ENCODE measurements at places on chromosomes 2 and 18.

- no peak for DNase-seq
Measured at GRCh38 chr2:107801498-107801897, 25.2 kb upstream of the RGPD4 start.

DNA sequence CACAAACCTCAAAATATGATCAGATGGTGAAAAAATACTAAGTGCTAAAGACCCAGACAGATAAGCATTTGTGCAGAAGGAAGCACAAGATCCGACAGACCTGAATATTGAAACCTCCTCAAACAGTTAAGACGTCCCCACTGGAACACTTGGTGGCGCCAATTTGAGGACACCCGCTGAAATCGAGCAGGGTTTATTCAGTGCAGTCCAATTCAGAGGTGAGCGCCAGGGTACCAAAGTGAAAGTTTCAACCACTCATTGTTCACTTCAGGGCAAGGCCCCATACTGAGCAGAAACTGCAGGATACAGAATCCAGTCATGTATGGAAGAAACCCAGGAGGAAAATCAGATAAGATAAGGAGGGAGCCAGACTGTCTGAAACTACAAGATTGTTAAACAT, 417.6 kb downstream of the LRRTM4 start:
- no peak for DNase-seq

DNA sequence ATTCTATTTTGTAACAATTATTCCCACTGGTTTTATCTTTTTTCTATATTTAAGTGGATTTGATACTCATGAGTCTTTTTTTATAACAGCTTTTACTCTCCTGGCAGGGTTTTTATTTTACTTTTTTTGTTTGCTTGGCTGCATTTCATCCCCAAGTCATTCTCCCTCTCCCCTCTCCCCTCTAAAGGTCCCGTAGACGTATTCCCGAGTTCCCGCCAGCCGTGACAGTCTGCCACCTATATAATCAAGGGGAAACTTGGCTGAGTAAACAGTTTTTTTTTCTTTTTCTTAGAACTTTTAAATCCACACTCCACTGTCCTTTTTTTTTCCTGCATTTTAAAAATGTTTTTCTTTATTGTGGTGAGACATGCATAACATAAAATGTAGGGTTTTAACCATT, 433.1 kb upstream of the HS6ST1 start:
- DNase-seq = no peak

- no peak for DNase-seq
Measured at GRCh38 chr2:8754106-8754776, 72.4 kb downstream of the ID2 start.

DNA sequence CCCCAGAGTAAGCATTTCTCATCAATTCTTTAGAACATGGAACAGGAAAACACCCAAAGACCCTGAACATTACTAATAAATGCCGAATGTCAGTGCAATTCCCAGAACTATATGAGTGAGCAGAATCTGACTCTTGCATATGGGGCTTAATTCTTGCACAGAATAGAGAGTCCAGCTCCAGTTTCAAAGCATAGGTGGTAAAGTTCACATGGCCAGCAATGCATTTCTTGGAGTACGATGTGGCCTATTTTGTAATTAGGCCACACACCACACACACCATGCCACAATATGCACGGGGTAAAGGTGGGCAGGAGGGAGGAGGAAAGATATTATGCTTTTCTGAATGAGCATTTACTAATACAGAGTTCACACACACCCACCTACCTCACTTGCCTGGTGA, 56.5 kb downstream of the PLA2R1 start:
- DNase-seq = no peak

- no peak for DNase-seq
Measured at GRCh38 chr2:26900831-26901321, 52.9 kb downstream of the DPYSL5 start.

DNA sequence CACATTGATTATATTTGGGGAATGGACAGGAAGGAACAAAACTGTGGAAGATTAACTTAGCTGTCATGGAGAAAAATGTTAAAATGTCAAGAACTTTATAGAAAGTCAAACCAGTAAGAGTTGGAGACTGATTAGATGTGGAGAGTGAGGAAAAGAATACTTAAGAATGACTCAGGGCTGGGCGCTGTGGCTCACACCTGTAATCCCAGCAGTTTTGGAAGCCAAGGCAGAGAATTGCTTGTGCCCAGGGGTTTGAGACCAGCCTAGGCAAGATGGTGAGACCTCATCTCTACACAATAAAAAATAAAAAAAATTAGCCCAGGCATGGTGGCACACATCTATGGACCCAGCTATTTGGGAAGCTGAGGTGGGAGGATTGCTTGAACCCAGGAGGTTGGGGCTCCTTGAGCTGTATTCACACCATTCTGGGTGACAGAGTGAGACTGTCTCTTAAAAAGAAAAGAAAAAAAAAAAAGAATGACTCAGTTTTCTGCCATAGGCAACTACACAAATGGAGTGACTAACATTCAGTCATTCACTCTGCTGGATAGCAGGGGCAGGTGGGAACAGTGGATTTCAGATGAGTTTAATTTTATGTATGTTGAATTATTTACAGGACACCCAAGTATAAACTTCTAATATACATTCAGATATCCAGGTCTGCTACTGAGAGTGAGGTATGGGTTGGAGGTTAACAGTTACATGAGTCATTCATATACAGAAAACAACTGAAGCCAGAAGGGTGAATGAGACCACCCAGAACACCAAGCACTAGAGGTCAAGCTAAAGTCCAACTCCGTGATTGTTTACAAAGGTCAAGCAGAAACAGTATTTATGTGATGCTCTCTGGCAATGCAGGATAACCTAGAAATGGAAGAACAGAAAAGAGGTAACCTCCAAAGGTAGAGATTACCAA, 33.9 kb downstream of the ORC2 start:
- DNase-seq = no peak

DNA sequence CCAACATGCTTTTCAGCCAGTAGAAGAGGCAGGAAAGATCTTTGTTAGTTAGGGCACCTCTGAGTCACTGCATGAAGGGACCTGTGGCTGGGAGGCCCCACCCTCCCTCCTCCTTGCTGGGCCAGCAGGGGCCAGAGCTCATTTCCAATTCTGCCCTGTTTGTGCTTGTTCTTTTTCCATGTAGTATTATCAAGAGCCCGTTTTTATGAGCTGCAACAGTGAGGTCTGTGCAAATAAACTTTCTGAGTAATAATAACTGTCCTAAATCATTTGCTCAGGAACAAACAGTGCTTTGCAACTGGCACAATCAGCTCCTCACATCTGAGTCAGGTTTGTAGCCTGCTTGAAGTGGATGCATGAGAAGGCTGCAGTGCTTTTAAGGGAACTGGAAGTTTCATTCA, 128.0 kb downstream of the ARL4C start:
- DNase-seq = peak; percentile 29

DNA sequence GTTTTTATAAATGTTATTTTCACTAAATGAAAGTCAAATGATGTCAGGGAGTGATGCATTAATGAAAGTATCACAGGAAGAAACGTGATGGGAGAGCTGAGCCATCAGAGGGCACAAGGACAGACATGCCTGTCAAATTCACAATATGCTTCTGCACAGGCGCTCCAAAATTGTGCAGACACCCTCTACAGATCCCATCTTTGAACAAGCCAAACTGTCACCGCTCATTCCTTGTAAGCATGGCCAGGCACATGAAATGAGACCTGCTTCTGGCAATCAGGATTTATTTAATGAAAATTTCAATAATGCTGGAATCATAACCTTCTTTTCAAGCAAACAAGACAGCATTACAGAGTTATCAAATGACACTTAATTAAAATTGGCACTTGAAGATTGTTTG, 20.4 kb upstream of the FSHR start:
- no peak for DNase-seq

- DNase-seq = no peak
Measured at GRCh38 chr2:60334610-60335009, 218.8 kb downstream of the BCL11A start.

- no peak for DNase-seq
Measured at GRCh38 chr2:65553504-65554074, 121.2 kb upstream of the SPRED2 start.

- DNase-seq = no peak
Measured at GRCh38 chr2:170118641-170119040, 59.3 kb upstream of the MYO3B start.

DNA sequence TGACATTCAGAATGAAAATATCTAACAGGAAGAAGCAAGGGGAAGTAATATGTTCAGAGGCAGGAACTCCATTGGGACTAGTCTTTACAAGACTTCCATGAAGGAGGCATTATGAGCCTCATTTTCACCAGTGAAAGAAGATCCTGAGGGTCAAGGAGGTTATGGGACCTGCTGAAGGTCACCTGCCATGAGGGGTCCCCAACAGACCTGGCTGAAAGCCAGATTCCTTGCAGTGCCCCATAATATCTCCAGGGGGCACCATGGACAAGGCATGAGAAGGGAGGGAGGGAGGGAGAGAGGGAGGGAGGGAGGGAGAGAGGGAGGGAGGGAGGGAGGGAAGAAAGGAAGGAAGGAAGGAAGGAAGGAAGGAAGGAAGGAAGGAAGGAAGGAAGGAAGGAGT, 27.9 kb downstream of the XDH start:
- no peak for DNase-seq

- no peak for DNase-seq
Measured at GRCh38 chr18:76425146-76426131, 69.6 kb downstream of the ZNF516 start.

GRCh38 chr2:135963841-135964240, 21.6 kb downstream of the DARS1 start:
- no peak for DNase-seq

DNA sequence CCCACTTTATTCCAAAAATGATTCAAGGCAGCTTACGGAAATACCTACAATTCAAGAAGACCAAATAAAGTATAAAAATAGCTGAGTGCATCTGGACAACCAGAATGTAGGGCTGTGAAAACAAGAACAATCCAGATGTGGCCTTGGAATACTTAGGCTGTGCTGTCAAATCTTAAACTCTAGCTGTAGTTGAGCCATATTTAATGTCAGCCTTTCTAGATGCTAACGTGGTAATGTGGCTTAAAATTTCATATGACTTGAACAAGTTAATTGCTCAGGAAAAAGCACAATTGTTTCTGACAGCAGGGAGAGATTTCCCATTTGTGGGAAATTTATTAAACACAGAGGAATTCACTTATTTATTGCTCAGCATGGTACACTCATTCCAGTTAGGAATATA, 14.6 kb upstream of the NAPG start:
- no peak for DNase-seq

- no peak for DNase-seq
Measured at GRCh38 chr2:219388907-219389156, 1.1 kb upstream of the DNPEP start.

GRCh38 chr2:54801352-54801751, 77.9 kb downstream of the EML6 start:
- no peak for DNase-seq

GRCh38 chr2:164257742-164258141, 363.5 kb downstream of the GRB14 start:
- DNase-seq = no peak

DNA sequence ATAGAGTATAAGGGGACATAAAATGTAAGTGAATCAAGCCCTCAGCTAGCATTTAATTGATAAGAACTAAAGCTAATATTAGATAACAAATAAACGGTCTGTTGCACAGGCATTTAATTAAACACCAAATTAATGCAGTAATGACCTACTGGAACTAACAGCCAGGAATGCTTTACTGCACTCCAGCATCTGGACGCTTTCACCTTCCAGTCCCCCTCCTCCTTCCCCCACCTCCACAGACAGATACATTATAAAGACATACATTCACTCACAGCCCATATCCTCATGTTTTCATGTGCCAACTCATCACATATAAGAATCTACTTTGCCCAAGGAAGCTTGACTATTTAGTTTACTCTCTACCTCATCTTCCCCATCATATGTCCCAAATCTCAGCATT, 337.4 kb upstream of the PIK3C3 start:
- no peak for DNase-seq

- DNase-seq = no peak
Measured at GRCh38 chr2:223697316-223697891, 95.2 kb upstream of the SCG2 start.

- DNase-seq = no peak
Measured at GRCh38 chr2:71070294-71071093, 2.0 kb downstream of the NAGK start.

GRCh38 chr18:8705961-8706790, 820 bp downstream of the MTCL1 start:
- DNase-seq = no peak

GRCh38 chr2:212732860-212733259, 194.3 kb upstream of the ERBB4 start:
- DNase-seq = no peak

DNA sequence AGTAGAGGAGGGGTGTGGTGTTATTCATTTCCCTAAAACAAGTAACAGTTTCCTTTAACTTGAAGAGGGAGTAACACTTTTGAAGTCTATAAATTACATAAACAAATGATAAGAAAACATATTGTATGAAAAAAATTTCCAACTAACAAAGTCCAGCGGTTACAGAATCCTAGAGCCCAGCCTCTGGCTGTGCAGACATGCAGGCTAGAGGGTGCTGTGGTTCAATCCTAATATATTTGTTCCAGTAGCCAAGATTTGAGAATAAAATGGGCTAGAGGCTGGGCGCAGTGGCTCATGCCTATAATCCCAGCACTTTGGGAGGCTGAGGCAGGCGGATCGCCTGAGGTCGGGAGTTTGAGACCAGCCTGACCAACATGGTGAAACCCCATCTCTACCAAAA, 56.9 kb downstream of the WDR75 start:
- DNase-seq = no peak

- no peak for DNase-seq
Measured at GRCh38 chr18:39913672-39914366, 2041.2 kb upstream of the PIK3C3 start.

DNA sequence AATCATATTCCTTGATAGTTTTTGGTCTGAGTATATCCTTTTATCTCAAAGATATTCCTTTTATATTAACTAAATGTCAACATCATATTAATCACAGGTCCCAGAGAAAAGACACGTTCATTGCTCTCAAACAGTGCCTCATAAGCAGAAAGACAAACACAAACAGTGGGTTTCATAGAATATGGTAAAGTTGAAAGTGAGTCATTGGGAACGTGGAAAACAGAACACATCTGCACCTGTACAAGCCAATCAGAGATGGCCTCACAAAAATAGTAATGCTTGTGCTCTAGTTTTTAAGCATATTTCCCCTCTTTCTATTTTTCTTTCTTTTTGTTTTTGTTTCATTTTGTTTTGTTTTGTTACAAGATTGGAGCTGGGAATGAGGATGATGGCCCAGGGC, 328.4 kb upstream of the MAP2 start:
- DNase-seq = no peak

GRCh38 chr2:45707006-45707405, 55.5 kb downstream of the PRKCE start:
- no peak for DNase-seq
